ENCODE measurements at places on chromosomes 1 and 21.

- DNase-seq, result no peak
Observed at GRCh38 chr1:24465638-24466037, 37.0 kb upstream of the RCAN3 start.

- DNase-seq, result peak; percentile 60
Observed at GRCh38 chr1:26537951-26538352, 8.4 kb downstream of the RPS6KA1 start.

DNA sequence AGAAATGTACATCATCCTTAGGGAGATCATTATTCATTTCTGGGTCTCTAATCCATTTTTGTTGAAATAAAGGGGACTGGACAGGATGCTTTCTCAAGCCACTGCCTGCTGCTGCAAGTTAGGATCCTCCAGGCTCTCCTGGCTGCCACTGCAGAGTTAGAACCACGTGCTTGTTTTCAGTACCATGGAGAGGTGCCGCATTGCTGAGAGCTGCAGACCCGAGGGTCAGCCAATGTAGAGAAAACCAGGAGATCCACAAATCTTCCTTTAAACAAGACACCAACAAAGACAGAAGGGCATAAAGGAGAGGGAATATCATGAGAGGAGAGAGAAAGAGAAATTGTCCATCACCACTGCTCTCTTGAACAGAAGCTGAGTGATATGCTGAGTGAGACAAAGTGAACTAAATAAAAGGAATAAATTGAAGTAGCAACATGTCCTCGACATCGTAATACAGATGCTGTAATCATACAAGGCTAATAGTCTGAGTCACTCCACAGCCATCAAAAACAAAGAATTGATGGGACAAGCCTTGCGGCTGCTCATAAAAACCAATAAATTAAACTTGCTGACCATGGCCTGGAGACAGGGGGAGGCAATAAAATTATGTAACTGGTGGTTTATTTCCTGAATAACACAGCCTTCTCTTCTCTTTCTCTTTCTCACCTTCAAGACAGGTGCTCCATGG is 255.7 kb downstream of the OMA1 start:
- peak; percentile 14 for DNase-seq

DNA sequence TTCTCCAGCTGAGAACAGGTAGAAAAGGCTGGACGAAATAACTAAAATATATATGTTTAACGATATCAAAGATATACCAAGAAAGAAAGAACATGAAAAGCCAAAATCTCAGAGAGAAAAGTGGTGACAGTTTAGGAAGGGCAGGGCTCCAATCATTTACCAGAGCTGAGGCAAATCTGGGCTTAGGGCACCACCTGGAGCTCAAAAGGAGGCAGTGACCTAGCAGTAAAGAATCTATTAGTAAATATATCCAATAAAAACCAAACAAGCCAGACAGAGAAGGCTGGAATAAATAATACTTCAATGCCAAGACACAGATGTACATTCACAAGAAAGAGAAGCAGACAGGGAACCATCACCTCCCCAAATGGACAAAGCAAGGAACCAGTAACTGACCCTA is 43.5 kb downstream of the CHIA start:
- DNase-seq, result peak; percentile 48

- peak; percentile 19 for DNase-seq
Observed at GRCh38 chr21:28215214-28215954, 777.3 kb downstream of the LTN1 start.

DNA sequence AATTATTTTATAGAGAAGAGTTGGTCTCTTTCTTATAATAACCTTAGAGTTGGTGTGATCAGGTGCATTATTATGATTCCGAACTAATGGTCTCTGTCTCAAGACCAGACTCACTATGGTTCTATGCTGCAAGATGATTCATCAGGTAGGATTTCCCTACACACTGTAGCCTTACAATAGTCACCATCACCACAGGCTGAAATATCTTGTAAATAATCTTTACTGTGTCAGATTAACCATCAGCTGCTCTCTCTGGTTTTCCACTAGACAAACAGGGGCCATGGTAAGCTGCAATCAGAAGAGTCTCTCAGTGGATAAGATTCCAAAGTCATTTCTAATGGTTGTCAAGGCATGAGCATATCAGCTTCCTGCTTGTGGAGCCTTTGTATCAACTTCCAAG is 4.4 kb upstream of the GBP4 start:
- peak; percentile 12 for DNase-seq

- no peak for DNase-seq
Observed at GRCh38 chr1:13677896-13678295, 22.1 kb upstream of the PRDM2 start.

- no peak for DNase-seq
Observed at GRCh38 chr1:220301630-220302029, 29.4 kb upstream of the RAB3GAP2 start.

All from AG08396 (cell line).